ENCODE measurements at places on chromosomes 5 and 9.
A peak's percentile ranks its signal among the peaks of the same experiment; 100 is the strongest.

- DNase-seq, result no peak
These were observed 78.5 kb downstream of the SEC61B start for GRCh38 chr9:99300603-99301002.

GRCh38 chr5:131514316-131515283 is 120.4 kb downstream of the RAPGEF6 start:
- peak; percentile 71 for DNase-seq

DNA sequence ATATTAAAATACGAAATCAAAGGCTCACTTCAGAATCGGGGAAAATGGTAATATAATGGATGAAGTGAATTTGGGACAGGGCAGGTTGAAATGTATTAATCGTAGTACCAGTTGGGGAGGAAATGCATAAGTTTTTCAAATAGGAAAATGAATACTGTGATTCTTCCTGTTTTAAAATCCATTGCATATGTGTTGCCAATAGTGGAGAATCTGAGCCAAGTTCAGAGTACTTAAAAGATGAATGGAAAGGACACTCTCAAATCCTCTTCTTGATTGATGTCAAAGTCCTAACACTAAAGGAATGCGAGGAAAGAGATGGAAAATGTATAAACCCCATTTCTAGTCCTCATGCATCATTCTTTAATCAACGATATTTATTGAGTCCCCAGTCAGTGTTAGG is 160.9 kb upstream of the CCNG1 start:
- DNase-seq, result no peak

DNA sequence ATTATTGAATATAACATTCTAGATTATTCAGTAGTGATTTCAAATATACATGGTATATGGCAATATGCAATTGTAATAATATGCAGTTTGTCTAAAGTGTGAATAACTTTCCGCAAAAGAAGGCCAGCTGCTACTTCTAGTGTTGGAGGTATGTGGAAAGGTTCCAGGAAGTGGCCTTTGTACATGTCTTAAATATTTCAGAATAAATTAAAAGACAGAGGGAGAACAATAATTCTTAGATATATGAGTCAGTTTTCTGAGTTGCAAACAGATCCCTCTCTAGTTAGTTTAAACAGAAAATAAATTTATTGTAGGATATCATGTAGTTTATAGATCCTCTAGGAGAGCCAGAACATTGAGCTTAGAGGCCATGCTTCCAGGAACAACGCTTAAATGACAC is 210.8 kb upstream of the ELL2 start:
- DNase-seq, result no peak

- no peak for DNase-seq
These were observed 502.5 kb upstream of the SEMA6A start for GRCh38 chr5:117077142-117077541.

DNA sequence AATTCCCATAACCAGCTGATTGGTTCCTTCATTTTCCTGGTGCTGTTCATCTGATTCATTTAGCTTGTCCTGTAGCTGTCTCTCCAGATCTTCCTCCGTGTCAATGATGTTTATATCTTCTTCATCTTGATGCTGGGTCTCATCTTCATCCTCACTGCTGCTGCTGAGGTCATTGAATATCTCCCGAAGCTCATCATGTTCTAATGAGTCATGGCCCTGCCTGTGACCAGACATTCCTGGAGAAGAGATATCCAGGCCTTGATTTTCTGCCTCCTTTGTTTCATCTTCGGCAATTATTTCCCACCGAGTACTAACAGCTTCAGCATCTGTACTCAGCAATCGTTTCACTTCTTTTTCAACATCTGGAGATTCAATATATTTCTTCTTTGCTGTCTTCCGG is 1.4 kb downstream of the TAF7 start:
- DNase-seq, result no peak

- DNase-seq, result no peak
These were observed 149.9 kb upstream of the HMHB1 start for GRCh38 chr5:143662020-143662419.

- no peak for DNase-seq
These were observed 93.7 kb upstream of the SMC5 start for GRCh38 chr9:70165006-70165602.

- no peak for DNase-seq
These were observed 32.6 kb upstream of the PRRC2B start for GRCh38 chr9:131361202-131361833.

- DNase-seq, result no peak
These were observed 181.2 kb downstream of the GLIS3 start for GRCh38 chr9:4118666-4119065.

GRCh38 chr5:6727231-6727630 is 14.0 kb downstream of the TENT4A start:
- DNase-seq, result no peak

- no peak for DNase-seq
These were observed 19.6 kb downstream of the CRB2 start for GRCh38 chr9:123375469-123376132.

- DNase-seq, result no peak
These were observed 80.5 kb downstream of the PAPPA start for GRCh38 chr9:116234081-116234480.

DNA sequence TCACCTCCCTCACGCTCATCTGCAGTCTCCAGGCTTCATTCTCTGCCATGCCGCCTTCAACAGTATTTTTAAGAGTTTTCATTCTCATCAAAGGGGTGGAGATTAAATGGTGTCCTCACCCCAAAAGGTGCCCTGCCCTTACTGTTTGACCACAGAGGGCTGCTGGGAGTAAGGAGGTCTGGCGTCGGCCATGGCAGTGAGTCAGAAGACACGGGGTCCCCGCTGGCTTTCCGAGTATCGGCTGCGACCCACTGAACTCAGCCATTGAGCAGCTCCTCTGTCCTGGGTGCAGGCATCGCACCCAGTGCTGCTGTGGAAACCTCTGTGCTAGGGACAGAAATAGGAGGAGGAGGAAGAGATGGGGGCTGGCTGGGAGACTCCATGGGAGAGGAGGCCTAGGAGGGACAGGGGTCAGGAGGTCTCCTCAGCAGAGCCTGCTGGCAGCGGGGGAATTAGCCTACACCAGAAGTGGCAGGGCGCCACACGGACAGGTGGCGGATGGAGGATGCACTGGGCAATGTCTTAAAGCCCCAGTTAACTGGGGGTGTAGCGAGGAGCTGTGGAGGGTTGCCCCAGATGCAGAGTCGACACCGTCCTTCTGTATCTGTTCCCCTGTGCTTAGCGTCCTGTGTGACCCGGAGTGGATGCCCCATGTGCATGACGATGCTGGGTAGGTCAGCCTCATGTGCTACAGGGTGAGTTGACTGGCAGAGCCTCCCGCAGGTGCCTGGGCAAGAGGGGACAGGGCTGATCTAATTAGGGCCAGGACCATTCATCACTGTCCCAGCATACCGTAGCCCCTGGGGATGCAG is 15.4 kb upstream of the PLEKHG4B start:
- DNase-seq, result no peak

GRCh38 chr9:32728181-32728580 is 55.2 kb upstream of the TMEM215 start:
- no peak for DNase-seq

DNA sequence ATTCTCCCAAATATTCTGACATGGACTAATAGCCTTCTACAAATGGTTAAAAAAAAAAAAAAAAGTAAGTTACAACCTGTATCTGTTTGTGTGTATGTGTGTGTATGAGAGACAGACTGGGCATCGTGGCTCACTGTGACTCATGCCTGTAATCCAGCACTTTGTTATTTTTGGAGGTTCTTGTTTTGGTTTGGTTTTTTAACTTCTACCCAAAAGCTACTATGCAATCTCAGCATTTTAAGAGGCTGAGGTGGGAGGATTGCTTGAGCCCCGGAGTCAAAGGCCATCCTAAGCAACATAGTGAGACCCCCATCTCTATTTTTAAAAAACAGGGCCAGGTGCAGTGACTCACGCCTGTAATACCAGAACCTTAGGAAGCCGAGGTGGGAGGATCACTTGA is 17.6 kb upstream of the HAVCR1 start:
- DNase-seq, result no peak

GRCh38 chr9:93132287-93132927 is 1.6 kb downstream of the NINJ1 start:
- DNase-seq, result no peak

GRCh38 chr5:157352756-157353340 is 86.9 kb downstream of the CYFIP2 start:
- DNase-seq, result no peak

DNA sequence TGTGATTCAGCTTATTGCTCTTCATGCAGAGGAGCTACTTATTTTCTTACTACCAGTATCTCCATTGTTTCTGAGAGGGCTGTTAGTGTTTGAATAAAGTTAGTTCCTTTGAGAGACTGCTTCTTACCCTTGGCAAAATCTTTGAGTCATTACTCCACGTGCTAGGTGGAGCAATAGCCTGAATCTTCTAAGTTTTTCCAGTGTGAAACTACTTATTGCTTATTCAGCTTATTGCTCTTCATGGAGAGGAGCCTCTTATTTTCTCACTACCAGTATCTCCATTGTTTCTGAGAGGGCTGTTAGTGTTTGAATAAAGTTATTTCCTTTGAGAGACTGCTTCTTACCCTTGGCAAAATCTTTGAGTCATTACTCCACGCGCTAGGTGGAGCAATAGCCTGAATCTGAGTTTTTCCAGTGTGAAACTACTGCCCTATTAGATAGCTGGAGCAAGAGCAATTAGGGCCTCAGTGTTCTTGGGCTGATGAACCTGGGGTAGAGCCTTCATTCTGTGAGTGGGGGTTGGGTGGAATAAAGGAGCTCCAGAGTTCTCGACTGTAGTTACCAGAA is 41.9 kb downstream of the GPBP1 start:
- no peak for DNase-seq

GRCh38 chr9:95504053-95504963 is 12.5 kb downstream of the PTCH1 start:
- no peak for DNase-seq

DNA sequence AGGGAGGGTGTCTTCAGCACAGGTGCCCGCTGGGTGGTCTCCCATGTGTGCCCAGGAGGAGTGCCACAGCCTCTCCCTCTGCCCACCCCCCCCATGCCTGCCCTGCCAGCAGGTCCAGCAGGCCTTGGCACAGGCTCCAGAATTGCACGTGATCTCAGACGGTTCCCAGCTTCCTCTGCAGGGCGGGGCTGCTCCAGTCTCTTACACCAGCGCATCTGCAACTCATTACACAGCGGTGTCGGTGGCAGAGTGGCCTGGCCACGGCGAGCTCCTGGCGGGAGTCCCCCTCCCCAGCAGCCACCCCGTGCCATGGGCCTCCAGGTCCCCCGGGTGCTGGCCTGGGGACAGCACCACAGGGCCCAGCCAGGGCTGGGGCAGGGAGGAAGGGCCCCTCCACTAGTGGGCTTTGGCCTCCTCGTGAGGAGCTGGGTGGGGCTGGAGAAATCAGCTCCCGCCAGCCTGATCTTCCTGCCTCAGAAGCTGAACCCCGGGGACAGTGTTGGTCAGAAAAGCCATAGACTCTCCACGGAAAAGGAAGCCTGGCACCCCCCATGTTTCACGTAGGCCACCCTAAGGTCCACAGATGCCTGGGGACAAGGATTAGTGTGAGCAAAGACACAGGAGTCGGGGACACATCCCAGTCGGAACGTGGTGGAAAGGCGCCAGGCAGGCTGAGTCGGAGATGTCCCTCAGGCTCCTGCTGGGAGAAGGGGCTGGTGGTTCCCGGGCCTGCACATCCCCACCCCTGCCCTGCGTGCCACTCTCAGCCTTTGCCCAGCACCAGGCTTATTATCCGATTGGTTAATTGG is 40.2 kb downstream of the RXRA start:
- DNase-seq, result no peak

DNA sequence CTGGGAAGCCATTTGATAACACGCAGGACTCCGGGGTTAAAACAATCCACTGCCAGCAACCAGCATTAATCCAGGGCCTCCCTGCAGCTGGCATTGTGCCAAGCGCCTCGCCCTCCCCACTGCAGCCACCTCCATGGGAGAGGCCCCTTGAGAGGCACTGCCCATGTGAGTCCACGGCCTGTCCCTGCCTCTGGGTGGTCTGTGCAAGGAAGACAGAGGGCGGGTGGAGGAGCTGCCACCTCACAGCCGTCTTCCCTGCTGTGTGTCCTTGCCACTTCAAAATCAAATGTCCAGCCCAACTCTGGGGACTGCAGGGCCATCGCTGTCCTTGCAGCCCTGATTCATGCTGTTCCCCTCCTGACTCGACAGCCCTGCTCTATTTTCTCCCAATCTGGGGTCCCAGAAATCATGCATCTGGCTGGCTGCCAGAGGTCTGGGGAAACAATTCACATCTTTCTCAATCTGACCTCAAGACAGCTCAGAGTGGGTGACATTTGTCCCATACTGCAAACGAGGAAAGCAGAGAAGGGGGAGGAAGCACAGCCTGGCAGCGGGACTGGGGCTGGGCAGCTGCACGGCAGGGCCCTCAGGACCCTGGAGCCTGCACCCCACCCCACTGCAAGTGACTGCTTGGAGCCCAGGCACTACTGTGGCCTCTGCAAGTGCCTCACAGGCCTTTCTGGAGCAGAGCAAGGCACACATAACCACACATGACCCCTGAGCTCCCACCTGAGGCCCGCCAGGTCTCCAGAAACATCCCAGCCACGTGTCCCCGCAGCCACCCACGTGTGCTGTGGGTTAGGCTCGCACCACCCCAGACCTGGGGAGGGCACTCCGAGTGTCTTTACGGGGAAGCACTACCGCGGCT is 15.7 kb downstream of the BRD3OS start:
- no peak for DNase-seq

GRCh38 chr5:150561192-150561512 is 53.2 kb downstream of the NDST1 start:
- no peak for DNase-seq

- no peak for DNase-seq
These were observed 40.9 kb downstream of the ANGPTL2 start for GRCh38 chr9:127081250-127082185.

DNA sequence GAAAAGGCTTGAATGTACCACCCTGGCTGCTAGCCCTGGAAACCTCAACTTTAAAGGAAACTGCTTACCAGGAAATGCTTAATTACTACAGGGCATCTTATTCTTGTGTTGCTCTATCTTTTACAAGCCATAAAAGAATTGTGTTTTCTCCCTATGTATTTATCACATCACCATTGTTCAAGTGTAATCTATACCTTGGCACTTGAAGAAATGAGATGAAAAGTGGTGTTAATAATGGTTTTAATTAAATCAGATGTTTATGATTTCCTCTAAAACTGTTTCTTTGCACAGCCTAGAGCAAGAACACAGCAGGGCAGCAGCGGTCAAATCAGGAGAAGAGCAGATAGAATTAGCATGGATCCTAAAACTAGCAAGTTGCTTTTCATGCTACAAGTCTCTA is 131.8 kb upstream of the RGMB start:
- DNase-seq, result no peak

GRCh38 chr5:32511776-32512374 is 67.3 kb upstream of the ZFR start:
- DNase-seq, result no peak

GRCh38 chr5:97501965-97502305 is 318.9 kb upstream of the RIOK2 start:
- DNase-seq, result no peak
